ENCODE measurements at places on chromosomes 2 and 18. TPM values are rescaled to one million over a fixed set of nuclear protein-coding genes. Genes with fewer than 3 reads are reported as not detected.

ABHD1 gene
- total RNA-seq, result not detected

DNA sequence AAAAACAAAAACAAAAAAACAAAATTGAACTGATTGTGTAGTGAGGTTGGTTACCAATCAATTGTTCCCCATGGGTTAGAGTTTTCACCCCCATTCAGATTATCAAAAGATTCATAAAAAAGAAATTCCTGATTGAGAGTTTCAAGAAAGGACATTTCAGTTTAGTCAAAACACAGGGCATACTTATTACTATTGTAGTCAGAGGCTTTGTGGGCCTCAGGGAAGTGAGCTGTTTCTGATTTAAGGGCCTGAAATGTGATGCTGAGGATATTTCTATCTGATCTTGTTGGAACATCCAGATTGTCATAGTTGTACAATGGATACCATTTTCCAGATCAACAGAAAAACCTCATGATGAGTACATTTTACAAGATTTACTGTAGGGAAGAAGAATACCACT is 368.1 kb upstream of the NETO1 start:
- H3K4me3 ChIP-seq, result no peak overlapping the region
- DNase-seq, result no peak
- no peaks in the 10 kb centered on the region for H3K27me3 ChIP-seq
- no peak overlapping the region for H3K27ac ChIP-seq

DNA sequence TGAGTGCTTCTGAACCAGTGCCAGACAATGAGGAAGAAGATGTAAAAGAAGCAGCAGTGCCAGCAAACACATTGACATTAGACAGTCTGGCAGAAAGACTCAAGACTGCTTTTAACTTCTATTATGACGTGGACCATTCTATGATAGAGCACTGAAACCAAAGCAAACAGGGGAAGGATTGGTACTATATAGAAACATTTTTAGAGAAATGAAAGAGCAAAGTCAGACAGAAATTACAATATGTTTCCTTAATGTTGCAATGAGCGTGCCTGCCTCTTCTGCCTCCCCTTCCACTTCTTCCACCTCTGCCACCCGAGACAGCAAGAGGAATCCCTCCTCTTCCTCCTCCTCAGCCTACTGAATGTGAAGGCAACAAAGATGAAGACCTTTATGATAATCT is 39.7 kb downstream of the DHX57 start:
- H3K27me3 ChIP-seq, result no peaks in the 10 kb centered on the region
- H3K27ac ChIP-seq, result no peak overlapping the region
- H3K36me3 ChIP-seq, result no peaks in the 10 kb centered on the region
- no peak for DNase-seq
- no peaks in the 10 kb centered on the region for H3K4me1 ChIP-seq
- no peak overlapping the region for H3K4me3 ChIP-seq

DNA sequence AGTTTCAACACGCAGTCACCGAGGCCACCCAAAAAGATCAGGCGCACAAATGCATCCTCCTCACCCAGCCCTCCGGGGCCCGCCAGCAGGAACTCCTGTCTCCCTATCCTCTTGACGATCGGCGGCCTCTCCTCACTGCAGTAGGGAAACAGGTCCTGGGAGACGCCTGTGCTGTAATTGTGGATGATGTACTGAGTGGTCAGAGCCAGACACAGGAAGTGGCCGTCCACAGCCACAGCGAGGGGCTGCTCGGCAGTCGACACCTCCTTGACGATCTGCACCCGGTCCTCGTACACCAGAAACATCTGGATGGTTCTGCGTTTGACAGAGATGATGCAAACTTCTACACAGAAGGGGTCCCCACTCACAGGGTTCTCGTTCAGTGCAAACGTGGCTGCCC is 22.0 kb downstream of the TGFBRAP1 start:
- H3K4me1 ChIP-seq, result no peaks in the 10 kb centered on the region
- DNase-seq, result no peak
- H3K36me3 ChIP-seq, result no peaks in the 10 kb centered on the region
- no peak overlapping the region for H3K27ac ChIP-seq
- no peaks in the 10 kb centered on the region for H3K27me3 ChIP-seq
- no peak overlapping the region for H3K4me3 ChIP-seq

DNA sequence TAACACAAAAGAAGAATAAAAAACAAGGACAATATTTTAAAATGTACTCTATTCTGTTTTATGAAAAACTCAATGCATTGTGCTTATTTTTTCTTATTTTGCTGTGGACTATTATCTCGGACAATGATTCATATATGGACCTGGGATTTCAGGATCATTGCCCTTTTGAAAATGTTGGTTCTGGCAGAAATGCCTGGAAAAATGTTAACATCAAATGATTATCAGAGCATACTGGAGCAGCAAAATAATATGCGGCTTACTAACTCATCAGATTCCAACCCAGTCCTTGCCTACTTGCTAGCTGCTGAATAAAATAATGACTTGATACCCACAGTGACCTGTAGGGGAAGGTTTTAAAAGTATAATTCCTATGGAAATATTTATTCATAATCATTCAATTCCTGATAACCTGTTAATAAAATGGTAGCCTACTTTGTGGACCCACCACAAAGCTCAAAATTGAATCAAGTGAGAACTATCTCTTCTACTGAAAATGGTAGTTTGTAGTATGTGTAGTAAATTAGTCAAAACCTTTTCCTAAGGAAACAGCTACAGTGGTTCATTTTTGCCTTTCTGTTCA is 117.4 kb downstream of the NEB start:
- no peaks in the 10 kb centered on the region for H3K36me3 ChIP-seq
- no peak for DNase-seq
- H3K27ac ChIP-seq, result no peak overlapping the region
- H3K4me3 ChIP-seq, result no peak overlapping the region

GRCh38 chr2:173400760-173401159 is 46.1 kb downstream of the CDCA7 start:
- no peak for DNase-seq
- no peak overlapping the region for H3K27ac ChIP-seq
- H3K4me3 ChIP-seq, result no peak overlapping the region
- H3K4me1 ChIP-seq, result no peaks in the 10 kb centered on the region

GRCh38 chr18:57397440-57398132 is 37.6 kb upstream of the ONECUT2 start:
- H3K36me3 ChIP-seq, result no peaks in the 10 kb centered on the region
- DNase-seq, result no peak
- H3K27me3 ChIP-seq, result no peaks in the 10 kb centered on the region
- H3K27ac ChIP-seq, result no peak overlapping the region
- no peak overlapping the region for H3K4me3 ChIP-seq

GRCh38 chr2:141899740-141900139 is 231.1 kb downstream of the LRP1B start:
- H3K4me3 ChIP-seq, result no peak overlapping the region
- no peaks in the 10 kb centered on the region for H3K36me3 ChIP-seq
- DNase-seq, result no peak
- H3K4me1 ChIP-seq, result no peaks in the 10 kb centered on the region
- H3K27ac ChIP-seq, result no peak overlapping the region

DNA sequence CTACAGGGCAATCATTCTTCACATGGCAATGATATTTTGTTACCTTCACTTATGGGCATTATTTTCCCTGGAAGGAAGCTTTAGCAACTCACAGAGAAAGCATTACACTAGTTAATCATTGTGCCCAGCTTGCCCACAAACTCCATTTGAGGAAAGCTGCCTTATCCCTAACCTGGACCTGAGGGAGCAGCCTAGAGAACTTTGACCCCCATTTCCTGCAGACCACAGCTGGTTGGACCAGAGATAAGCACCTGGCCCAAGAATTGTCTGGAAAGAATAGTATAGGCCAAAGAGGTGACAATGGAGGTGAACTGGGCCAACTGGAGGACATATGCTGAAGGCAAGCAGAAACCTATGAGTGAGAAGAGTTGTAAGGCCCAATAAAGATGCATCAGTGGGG is 48.4 kb upstream of the SESTD1 start:
- no peaks in the 10 kb centered on the region for H3K36me3 ChIP-seq
- H3K4me3 ChIP-seq, result no peak overlapping the region
- no peak overlapping the region for H3K27ac ChIP-seq
- no peaks in the 10 kb centered on the region for H3K4me1 ChIP-seq
- no peaks in the 10 kb centered on the region for H3K27me3 ChIP-seq

NAT8 gene
- 25.4 TPM for total RNA-seq

- no peaks in the 10 kb centered on the region for H3K27me3 ChIP-seq
- H3K4me1 ChIP-seq, result no peaks in the 10 kb centered on the region
- no peak overlapping the region for H3K4me3 ChIP-seq
- H3K36me3 ChIP-seq, result no peaks in the 10 kb centered on the region
These were observed 324.7 kb upstream of the PIK3C3 start for GRCh38 chr18:41630232-41630886.

DNA sequence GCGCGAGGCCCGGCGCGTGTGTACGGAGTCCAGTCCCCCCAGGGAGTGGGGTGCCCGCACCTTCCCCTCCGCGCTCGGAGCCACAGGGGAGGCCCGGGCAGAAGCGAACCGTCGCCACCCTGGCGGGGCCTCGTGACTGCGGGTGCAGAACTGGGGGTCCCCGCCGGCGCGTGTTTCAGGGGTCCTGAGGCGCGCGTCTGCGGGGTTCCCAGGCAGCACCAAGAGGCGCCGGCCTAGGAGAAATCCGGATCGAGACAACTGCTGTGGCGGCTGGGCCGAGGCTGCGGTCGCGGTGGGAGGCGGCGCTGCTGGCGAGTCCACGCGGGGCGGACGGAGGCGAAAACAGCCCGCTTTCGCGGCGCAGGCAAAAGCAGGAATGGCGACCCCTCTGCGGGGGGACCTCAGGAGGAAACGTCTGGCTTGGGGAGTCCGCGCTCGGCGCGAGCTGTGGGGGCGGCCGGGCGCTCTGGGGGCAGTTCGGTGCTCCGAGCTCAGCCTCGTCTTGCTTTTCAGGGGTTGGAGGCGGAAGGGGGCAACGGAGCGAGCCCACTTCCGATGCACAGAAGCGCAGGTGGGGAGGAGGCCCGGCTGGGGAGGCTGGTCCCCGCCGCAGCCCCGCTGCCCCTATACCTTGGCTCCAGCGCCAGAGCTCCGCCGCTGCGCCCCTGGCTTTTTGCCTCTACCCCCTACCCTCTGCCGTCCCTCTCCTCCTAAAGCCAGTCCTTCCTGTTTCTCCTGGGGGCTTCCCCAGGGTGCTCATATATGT is 81.5 kb upstream of the LDLRAD4 start:
- H3K4me3 ChIP-seq, result peak overlapping the region; percentile 81
- no peaks in the 10 kb centered on the region for H3K4me1 ChIP-seq
- peak; percentile 69 for DNase-seq
- H3K36me3 ChIP-seq, result no peaks in the 10 kb centered on the region
- H3K27ac ChIP-seq, result peak overlapping the region; percentile 74

- no peaks in the 10 kb centered on the region for H3K36me3 ChIP-seq
- no peaks in the 10 kb centered on the region for H3K27me3 ChIP-seq
- H3K27ac ChIP-seq, result no peak overlapping the region
- no peaks in the 10 kb centered on the region for H3K4me1 ChIP-seq
- H3K4me3 ChIP-seq, result no peak overlapping the region
- DNase-seq, result no peak
These were observed 80.8 kb upstream of the BZW1 start for GRCh38 chr2:200730960-200731359.

- H3K27me3 ChIP-seq, result no peaks in the 10 kb centered on the region
- no peaks in the 10 kb centered on the region for H3K4me1 ChIP-seq
- H3K4me3 ChIP-seq, result no peak overlapping the region
- no peak for DNase-seq
- H3K36me3 ChIP-seq, result no peaks in the 10 kb centered on the region
These were observed 239.9 kb downstream of the THSD7B start for GRCh38 chr2:137005210-137005609.

DNA sequence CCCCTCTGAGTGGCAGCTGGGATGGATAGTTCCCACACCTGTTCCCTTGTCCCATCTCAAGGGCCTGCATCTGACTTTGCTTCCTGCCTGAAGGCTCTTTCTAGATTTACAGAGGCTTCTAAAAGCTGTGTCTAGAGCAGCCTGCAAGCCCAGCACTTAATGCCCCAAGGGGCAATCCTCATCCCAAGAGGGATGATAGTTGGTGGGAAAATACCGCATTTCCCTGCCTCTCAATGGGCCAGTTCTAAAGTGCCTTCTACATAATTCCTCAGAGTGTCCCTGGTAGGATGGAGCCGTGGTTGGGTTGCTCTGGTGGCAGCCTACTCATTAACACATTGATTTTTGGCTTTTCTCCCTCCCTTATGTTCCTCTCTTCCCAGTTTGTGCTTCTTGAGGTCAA is 29.5 kb downstream of the LAMA3 start:
- H3K27me3 ChIP-seq, result no peaks in the 10 kb centered on the region
- no peak overlapping the region for H3K4me3 ChIP-seq
- DNase-seq, result no peak
- no peaks in the 10 kb centered on the region for H3K4me1 ChIP-seq
- no peak overlapping the region for H3K27ac ChIP-seq

CCDC178 gene
- not detected for total RNA-seq

DNER gene
- 2.5 TPM for total RNA-seq

DNA sequence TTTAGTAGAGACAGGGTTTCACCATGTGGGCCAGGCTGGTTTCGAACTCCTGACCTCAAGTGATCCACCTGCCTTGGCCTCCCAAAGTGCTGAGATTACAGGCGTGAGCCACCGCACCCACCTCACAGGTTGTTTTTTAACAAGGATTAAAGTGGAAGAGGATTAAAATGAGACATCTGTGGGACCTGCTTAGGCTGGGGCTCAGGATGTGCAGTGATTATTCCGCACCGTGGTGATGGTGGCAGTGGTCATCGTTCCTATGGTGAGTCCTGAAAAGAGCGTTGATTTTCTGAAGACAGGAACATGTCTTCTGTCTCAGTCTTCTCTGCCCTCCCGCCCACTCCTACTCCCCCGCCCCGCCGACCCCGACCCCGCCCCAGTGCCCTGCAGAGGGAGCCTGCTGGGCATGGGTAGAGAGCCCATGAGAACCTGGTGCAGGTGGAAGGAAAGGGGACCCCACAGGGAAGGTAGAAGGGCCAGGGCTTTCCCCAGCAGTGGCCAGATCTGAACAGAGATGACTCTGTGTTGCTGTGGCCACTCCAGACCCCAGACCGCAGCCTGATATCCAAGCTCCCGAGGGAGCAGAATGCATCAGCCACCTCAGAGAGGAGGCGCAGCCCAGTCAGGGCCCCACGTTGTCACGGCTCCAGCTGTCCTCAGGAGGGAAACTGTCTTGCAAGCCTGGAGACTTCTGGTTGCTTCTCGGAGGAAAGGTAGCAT is 34.5 kb upstream of the FOSL2 start:
- H3K36me3 ChIP-seq, result no peaks in the 10 kb centered on the region
- H3K4me1 ChIP-seq, result peaks cover 28% of the 10 kb centered on the region
- H3K27ac ChIP-seq, result no peak overlapping the region

RMDN2 gene
- total RNA-seq, result 37.8 TPM

- no peak overlapping the region for H3K4me3 ChIP-seq
- no peaks in the 10 kb centered on the region for H3K4me1 ChIP-seq
- H3K27me3 ChIP-seq, result no peaks in the 10 kb centered on the region
- H3K27ac ChIP-seq, result no peak overlapping the region
These were observed 53.7 kb upstream of the AQP4 start for GRCh38 chr18:26919201-26919600.

DNA sequence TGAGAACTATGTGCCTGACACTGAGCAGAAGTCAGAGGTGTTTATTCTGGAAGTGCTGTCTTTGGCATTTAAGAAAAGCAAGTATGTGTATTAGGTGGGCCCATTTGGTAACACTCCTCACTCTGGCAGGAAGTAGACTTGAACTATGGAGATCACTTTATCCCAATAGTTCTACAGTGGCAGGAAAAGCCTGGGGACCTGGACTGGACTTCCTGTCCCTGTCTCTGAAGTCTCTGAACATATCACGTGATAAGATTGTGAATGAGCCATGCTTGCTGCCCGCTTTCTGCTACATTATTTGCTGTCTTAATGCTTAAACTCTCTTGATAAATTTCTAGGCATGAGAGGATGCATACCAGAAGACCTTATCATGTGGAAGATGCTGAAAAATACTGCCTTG is 203.7 kb downstream of the MYO3B start:
- no peaks in the 10 kb centered on the region for H3K27me3 ChIP-seq
- no peak for DNase-seq

CYP1B1 gene
- total RNA-seq, result 15.3 TPM

OTOF gene
- total RNA-seq, result 0.66 TPM
